ENCODE measurements at places on chromosomes 13 and 19.

- no peak for DNase-seq
Measured at GRCh38 chr13:48901781-48902180, 73.9 kb upstream of the FNDC3A start.

- no peak for DNase-seq
Measured at GRCh38 chr19:28607066-28607583, 605.8 kb downstream of the UQCRFS1 start.

- DNase-seq: no peak
Measured at GRCh38 chr13:71583581-71583980, 283.4 kb downstream of the DACH1 start.

DNA sequence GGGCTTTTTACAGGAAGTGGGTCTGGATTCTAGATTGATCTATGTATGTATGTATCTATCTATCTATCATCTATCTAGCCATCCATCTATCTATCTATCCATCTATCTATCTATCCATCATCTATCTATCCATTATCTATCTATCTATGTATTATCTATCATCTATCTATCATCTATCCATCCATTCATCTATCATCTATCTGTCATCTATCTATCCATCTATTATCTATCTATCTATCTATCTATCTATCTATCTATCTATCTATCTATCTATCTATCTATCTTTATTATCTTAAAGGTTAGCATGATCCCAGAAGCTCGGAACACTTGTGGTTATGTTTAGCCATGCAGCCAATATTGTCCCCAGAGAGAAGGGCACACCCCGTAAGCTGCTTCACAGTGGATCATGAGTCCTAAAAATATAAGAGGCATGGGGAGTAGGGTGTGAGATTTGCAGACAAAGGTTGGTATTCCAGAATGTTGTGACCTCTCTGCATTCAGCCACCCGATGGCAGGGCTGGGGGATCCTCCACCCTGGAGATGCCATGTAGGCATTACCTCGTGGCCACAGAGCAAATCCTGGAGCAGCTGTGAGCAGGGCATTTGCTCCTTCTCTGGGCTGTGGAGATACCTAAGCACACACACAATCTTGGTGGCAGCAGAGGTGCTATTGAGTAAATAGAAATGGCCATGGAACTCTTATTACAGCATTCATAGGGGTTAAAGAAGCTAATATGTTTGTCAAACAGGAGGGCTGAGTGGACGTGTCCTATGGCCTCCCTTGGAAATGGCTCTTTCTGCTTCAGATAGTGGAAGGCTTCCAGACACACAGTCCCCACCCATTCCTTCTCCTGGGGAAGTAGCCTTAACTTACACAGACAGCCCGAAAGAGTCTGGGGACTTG lies 310.0 kb upstream of the TSHZ3 start:
- DNase-seq: no peak

GRCh38 chr19:17829855-17830566 lies 8.7 kb upstream of the INSL3 start:
- DNase-seq: no peak

- DNase-seq: no peak
Measured at GRCh38 chr19:1288833-1289685, 3.4 kb downstream of the EFNA2 start.
